SHP77 (cell line): ENCODE measurements at places on chromosomes 5 and 9.

- no peak for DNase-seq
These were observed 213.8 kb upstream of the ZNF608 start for GRCh38 chr5:124960266-124960665.

DNA sequence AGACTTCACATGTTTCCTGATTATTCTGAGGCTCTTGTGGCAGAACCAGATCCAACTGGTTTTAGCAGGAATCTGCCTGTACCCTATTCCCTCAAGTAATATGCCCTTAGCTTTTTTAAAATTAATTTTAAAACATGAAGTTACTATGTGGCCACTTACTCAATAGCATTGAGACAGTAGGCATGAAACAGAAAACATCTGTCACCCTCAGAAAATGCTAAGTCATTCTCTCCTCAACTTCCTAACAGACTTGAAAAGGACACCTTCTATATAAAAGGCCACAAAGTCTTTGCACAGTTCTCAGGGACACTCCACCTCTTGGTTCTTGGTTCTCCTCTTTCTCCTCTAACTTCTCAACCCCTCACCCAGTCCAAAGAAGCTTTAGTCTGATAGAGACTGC lies 277.8 kb downstream of the RAB3C start:
- no peak for DNase-seq

DNA sequence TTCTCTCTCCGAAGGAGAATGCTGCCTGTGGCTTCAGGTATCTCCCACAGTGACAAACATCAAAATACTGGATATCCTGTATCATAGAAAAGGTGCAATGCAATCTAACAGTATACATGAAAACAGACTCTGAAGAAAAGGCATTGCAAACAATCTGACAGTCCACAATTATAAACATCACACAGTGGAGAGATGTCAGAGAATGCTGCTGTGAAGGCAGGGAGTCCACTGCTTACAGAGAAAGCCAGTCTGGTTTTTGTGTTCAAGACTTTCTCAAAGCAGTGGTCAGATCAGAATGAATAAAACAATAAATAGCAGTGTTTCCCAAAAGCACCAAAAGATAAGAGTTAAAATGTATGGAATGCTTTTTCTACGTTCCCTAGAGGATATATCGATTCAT lies 28.7 kb downstream of the TTC23L start:
- no peak for DNase-seq

- DNase-seq, result no peak
These were observed 12.6 kb upstream of the KIF27 start for GRCh38 chr9:83933790-83934189.
